ENCODE measurements at places on chromosomes 6 and 20. TPM values are rescaled to one million over a fixed set of nuclear protein-coding genes. Genes with fewer than 3 reads are reported as not detected.

- no peak overlapping the region for H3K27ac ChIP-seq
- no peaks in the 10 kb centered on the region for H3K4me1 ChIP-seq
- DNase-seq, result no peak
- H3K27me3 ChIP-seq, result peaks cover 8% of the 10 kb centered on the region
- no peak overlapping the region for H3K4me3 ChIP-seq
These were observed 49.0 kb downstream of the TMEM170B start for GRCh38 chr6:11586536-11586935.

DNA sequence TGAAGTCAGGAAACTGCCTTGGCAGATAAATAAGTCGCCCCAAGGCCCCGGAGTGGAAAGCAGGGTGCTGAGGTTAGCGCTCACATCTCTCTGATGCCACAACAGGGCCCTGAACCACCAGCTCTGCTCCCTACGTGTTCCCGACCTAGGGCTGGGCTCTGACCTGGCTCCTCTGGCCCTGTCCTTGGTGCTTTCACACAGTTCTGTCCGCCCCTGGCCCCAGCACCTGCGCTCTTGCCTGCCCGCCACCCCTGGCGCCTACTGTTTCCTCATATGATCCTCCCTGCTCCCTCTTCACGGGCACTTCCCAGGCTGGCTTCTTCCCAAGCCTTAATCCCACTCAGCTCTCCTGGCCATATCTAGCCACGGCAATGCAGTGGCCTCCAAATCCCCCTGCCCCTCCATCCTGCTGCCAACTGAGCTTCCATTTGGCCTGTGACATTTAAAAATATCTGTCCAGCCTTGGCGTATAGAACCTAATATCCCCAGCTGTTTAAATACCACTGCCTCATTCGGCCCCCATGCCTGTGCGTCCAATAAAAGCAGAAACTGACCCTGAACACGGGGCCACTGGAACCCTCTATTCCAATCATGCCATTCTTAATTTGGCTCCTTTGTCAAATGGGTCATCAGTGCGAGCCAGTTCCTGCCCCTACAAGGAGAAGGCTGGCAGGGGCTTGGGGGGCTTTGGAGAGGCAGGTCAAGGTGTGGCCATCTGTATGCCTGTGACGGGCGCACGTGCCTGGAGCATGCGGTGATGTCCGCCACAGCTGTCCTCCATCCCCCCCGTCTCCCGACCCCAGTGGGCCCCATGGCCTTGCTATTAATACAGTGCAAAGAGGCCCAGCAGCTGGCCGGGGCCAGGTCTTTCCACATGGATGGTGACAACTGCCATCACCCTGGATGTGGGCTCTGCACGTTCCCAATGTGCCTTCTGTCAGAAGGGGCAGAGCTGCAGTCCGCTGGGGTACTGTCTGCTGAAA is 27.7 kb downstream of the GNAS-AS1 start:
- no peak overlapping the region for H3K27ac ChIP-seq
- peaks cover 15% of the 10 kb centered on the region for H3K27me3 ChIP-seq
- H3K36me3 ChIP-seq, result peaks cover 13% of the 10 kb centered on the region

DNA sequence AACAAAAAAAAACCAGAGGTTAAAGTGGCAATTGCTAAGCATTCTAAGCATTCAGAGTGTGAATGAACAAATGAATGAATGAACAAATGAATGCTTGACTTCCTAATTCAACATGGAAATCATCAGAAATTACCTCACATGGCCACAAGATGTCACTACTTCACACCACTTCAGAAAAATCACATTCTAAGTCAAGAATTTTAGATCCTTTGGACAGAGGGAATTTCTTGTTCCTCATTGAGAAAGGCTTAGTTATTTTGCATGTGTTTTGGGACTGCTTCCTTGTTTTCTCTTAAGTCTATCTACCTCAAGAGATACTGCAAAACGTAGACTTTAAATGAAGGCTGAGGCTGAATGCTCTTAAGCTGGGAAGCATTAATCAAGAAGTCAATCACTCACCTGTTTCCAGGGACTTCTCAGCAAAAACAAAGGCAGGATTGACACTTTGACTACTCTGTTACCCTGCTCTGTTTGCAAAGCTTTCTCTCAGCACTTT is 120.2 kb downstream of the MBOAT1 start:
- no peak overlapping the region for H3K4me3 ChIP-seq
- no peak overlapping the region for H3K27ac ChIP-seq
- H3K36me3 ChIP-seq, result no peaks in the 10 kb centered on the region

- H3K36me3 ChIP-seq, result peaks cover 6% of the 10 kb centered on the region
- H3K4me1 ChIP-seq, result no peaks in the 10 kb centered on the region
- DNase-seq, result no peak
- no peaks in the 10 kb centered on the region for H3K27me3 ChIP-seq
- H3K27ac ChIP-seq, result no peak overlapping the region
- H3K4me3 ChIP-seq, result no peak overlapping the region
These were observed 5.6 kb upstream of the PSORS1C2 start for GRCh38 chr6:31144296-31144969.

TRIM39 gene
- total RNA-seq, result 16.7 TPM

GRCh38 chr6:16440636-16441212 is 202.3 kb downstream of the GMPR start:
- peaks cover 41% of the 10 kb centered on the region for H3K4me1 ChIP-seq
- no peak overlapping the region for H3K27ac ChIP-seq
- no peaks in the 10 kb centered on the region for H3K27me3 ChIP-seq
- H3K4me3 ChIP-seq, result no peak overlapping the region

GRCh38 chr6:156511051-156511450 is 266.1 kb upstream of the ARID1B start:
- no peak overlapping the region for H3K4me3 ChIP-seq
- H3K27ac ChIP-seq, result no peak overlapping the region
- DNase-seq, result no peak
- no peaks in the 10 kb centered on the region for H3K36me3 ChIP-seq

- no peaks in the 10 kb centered on the region for H3K27me3 ChIP-seq
- peaks cover 29% of the 10 kb centered on the region for H3K36me3 ChIP-seq
- H3K27ac ChIP-seq, result no peak overlapping the region
- no peaks in the 10 kb centered on the region for H3K4me1 ChIP-seq
- no peak for DNase-seq
These were observed 14.6 kb downstream of the MYBL2 start for GRCh38 chr20:43681468-43681942.

GRCh38 chr20:8515810-8516435 is 383.9 kb downstream of the PLCB1 start:
- H3K27ac ChIP-seq, result no peak overlapping the region
- no peak for DNase-seq
- H3K27me3 ChIP-seq, result no peaks in the 10 kb centered on the region
- H3K4me3 ChIP-seq, result no peak overlapping the region
- no peaks in the 10 kb centered on the region for H3K4me1 ChIP-seq
- H3K36me3 ChIP-seq, result no peaks in the 10 kb centered on the region

WASF1 gene
- total RNA-seq, result 0.76 TPM

KIF25 gene
- not detected for total RNA-seq

GRCh38 chr20:22462975-22463914 is 121.1 kb downstream of the FOXA2 start:
- no peak overlapping the region for H3K27ac ChIP-seq
- no peaks in the 10 kb centered on the region for H3K27me3 ChIP-seq
- H3K4me1 ChIP-seq, result no peaks in the 10 kb centered on the region

All from activated CD8-positive, alpha-beta T cell treated with anti-CD3 and anti-CD28 coated beads, Interleukin-2, amount 10 ng/mL, durations not matched to agents 7 days and 5 days (primary cell).